ENCODE measurements at places on chromosomes 1 and 21. TPM values are rescaled to one million over a fixed set of nuclear protein-coding genes. Genes with fewer than 3 reads are reported as not detected.

Gene LCE6A
- total RNA-seq = not detected

- no peak for DNase-seq
These were observed 1.6 kb downstream of the CASZ1 start for GRCh38 chr1:10794724-10795275.

Gene LAMC1
- total RNA-seq = 0.33 TPM

Gene CYP4B1
- not detected for total RNA-seq

- no peak for DNase-seq
These were observed 61.5 kb downstream of the SIPA1L2 start for GRCh38 chr1:232568331-232568852.

Gene BGLAP
- 0.45 TPM for total RNA-seq

DNA sequence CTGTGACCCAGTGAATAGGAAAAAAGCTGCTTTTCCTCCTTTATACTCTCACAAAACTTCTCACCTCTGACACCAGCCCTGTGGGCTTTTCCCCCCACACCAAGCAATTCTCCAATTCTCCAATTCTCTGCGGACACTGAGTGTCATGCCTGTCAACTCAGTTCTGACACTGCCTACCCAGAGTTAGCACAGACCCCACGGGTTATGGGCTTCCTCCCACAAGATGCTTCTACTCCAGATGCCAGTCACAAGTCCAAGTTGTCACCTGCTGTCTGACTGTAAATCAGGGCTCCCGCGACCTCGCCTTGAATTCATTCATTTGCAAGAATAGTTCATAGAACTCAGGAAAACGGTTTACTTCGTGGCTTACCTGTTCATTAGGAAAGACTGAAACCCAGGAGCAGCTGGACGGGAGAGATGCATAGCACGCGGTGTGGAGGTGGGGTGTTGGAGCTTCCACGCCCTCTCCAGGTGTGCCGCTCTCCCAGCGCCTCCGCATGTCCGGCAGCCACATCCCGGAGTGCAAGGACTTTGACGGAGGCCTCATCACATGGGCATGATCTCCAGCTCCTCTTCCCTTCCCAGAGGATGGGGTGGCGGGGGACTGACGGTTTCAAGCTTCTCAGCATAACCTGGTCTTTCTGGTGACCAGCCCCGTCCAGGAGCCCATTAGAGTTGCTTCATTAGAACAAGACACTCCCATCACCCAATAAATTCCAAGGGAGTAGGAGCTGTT is 154.7 kb downstream of the PGBD5 start:
- DNase-seq = no peak

DNA sequence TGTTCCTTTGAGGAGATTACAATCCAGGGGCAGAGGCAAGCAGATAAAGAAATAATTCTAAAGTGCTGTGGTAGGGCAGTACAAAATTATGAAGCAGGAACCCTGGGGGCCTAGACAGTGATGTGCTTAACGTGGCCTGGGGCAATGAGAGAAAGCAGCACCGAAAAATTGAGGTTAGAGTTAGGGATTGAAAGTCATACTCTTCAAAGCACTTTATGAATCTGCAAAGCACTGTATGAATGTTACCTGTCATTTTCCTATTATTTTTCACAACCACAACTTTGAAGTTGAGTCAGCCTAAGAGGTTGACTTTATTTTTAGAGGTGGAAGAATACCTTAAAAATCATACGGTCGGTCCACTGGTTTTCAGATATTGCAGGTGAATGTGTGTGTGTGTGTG is 183.4 kb upstream of the NFIA start:
- DNase-seq = no peak

Gene UBE2G2
- 89.1 TPM for total RNA-seq

Gene RPTN
- total RNA-seq = not detected

DNA sequence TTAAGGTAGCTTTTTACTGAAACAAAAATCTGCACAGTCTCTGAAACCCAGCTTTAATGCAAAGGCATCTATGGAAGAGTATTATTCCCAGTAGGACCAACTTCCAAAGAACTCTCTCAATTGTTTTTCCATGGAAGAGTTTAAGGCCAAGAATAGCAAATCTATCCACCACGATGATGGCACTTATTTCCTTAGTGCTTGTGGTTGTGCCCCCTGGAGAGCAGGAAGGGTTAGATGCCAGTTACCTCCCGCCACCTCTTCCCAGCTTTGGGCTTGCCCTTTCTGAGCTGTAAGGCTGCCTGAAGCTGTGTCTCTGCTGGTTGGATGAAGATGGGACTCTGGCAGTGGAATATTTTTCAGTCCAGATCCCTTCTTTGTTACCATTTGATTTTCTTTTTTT is 4.8 kb upstream of the ATP1A1 start:
- no peak for DNase-seq

DNA sequence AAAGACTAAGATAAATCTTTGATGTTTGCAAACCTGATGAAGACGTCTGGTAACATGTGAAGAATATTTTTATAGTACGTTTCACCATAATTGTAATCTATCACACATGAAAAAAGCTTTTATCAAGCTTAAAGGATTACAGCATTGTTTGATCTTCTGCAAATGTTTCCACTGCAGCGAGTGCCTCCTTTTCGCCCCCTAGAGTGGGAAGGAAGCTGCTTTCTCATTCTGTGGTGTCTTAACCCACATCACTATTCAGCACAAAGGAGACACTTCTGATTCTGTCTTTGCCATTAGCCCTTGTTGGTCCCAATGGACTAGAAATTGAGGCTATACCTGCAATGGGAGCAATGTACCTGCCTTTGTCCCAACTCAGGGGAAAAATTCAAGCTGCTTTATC is 46.0 kb upstream of the IL12RB2 start:
- no peak for DNase-seq

- no peak for DNase-seq
These were observed 20.5 kb upstream of the XPR1 start for GRCh38 chr1:180611016-180611930.

- no peak for DNase-seq
These were observed at the start of gene AGBL4 for GRCh38 chr1:50023292-50024159. TSS of gene AGBL4 (minus strand) at chr1:50023954.

Gene FAM72D
- total RNA-seq = not detected

DNA sequence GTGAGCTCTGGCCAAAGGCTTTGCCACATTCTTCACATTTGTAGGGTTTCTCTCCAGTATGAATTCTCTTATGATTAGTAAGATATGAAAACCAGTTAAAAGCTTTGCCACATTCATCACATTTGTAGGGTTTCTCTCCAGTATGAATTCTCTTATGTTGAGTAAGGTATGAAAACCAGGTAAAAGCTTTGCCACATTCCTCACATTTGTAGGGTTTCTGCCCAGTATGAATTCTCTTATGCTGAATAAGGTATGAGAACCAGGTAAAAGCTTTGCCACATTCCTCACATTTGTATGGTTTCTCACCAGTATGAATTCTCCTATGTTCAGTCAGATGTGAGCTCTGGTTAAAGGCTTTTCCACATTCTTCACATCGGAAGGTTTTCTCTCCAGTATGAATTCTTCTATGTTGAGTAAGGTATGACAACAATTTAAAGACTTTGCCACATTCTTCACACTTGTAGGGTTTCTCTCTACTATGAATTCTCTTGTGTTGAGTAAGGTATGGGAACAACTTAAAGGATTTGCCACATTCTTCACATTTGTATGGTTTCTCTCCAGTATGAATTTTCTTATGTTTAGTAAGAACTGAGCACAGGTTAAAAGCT is 20.7 kb downstream of the ZNF695 start:
- DNase-seq = no peak

GRCh38 chr1:11550664-11551283 is 71.8 kb downstream of the DISP3 start:
- peak; percentile 58 for DNase-seq

DNA sequence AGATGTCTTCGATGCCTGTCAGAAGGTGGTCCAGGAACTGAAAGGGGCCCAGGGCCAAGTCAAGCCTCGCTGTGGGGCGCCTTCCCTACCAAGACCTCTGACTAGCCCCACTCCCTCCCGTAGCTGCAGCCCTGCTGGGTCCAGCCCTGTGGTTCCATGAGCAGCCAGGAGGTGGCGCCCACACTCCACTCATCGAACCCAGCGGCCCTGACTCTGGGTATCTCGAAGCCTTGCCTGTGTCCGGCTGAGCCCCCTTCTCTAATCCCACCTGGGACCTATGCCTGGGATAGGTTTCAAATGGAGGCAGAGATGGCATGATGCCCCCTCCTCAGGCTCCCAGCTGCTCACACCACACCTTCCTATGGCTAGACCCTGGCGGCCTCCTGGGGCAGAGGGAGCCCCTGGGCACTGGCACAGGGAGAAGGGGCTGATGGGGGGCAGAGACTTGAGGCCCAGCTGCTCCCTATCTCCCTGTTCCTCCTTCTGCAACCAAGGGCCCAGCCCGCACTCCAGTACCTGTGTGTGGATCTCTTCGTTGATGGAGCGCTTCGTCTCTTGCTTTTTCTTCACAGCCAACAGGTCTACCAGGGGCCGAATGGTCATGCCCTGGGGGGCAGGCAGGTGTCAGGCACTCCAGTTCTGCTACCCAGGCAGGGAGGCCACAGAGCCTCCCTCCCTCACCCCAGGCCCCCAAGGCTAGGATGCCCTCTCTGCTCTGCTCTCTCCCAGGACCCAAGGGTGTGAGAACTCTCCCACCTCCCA is 52.0 kb downstream of the SLC9A1 start:
- DNase-seq = peak; percentile 86

Gene SLC2A1
- 95.1 TPM for total RNA-seq

Gene RNF186
- not detected for total RNA-seq

GRCh38 chr1:43797891-43798290 is 90.6 kb downstream of the ST3GAL3 start:
- DNase-seq = no peak

Gene HCN3
- total RNA-seq = 2.6 TPM

- DNase-seq = no peak
These were observed 58.5 kb upstream of the FGGY start for GRCh38 chr1:59238333-59238934.

Gene DAB1
- not detected for total RNA-seq

Gene EDEM3
- total RNA-seq = 15.4 TPM
